ENCODE measurements at places on chromosomes 1 and 21.

DNA sequence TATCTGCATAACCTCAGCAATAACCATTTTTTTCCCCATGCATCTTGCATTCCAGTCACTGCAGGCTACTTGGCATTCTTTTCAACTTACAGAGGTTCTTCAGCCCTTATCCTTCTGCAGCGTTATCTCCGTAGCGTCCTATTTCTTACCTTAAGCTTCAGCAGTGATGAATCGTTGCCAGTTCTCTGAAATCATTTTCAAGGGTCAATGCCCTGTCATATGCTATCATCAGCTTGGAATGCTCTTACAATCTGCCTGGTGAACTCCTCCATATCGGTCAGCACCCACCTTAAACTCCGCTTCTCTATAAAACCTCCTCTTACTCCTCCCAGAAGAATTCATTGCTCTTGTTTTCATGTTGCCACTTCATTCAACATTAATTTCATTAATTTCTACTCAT is 105.1 kb upstream of the DPH5 start:
- no peak for DNase-seq

DNA sequence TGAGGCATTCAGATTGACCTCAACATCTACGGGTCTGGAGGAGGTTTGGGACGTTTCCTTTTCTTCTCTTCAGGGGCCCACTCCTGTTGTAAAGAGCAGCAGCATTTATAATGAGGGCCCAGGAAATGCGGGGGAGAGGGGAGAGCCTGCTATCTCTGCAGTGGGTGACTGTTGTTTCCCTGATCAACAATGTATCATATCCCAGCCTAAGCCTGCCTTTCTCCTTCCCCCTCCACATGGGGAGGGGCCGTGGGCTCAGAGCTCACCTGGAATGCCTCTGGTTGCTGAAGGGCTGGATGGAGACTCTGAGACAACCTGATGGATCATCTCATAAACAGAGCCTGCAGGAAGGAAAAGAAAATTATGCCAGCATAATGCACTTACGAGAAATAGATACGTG is 36.0 kb upstream of the HAO2 start:
- no peak for DNase-seq

- no peak for DNase-seq
Observed at GRCh38 chr1:95578462-95578861, 344.5 kb downstream of the RWDD3 start.

DNA sequence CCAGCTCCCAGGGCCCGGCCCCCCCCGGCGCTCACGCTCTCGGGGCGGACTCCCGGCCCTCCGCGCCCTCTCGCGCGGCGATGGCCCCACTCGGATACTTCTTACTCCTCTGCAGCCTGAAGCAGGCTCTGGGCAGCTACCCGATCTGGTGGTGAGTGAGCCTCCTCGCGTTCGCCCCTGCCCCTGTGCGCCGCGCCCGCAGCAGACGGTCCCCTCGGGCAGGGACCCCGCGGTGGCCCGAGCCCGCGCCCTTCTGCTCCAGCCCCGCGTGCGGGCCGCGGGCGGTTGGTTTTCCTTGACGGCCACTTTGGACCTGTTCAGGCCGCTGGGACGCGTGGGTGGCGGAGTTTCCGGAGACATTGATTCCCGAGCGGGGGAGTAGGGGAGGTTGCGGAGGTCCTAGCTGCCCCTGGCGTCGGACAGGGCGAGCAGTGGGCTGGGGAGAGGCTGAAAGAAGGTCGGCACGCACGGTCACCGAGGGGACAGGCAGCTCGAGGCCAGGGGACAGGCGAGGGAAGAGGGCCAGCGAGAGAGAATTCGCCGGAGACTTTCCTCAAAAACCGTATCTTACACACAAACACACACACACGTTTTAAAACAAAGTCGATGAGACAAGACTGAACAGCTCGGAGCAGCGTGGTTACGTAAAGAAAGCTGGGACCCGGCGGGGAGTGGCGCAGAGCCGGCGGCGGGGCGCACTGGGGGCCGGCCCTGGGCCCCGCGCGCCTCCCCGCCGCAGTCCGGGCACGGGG is 427 bp downstream of the WNT3A start:
- DNase-seq: no peak

DNA sequence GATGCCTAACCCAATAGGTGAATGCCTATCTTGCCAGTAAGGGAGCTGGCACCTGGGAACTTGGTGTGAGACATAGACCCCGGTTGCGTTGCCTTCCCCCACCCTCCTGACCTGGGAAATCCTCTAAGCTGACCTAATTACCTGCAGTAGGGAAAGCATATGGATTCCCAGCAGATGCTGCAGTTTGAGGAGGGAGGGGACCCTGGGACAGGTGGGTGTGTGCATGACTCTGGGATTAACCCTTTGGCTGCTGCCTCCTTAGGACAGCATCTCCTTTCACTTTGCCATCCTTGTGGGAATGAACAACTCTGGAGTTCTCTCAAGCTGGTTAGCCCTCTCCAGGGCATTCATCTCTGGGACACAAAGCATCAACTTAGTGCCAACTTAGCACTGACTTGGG is 16.4 kb upstream of the NFASC start:
- DNase-seq: no peak

DNA sequence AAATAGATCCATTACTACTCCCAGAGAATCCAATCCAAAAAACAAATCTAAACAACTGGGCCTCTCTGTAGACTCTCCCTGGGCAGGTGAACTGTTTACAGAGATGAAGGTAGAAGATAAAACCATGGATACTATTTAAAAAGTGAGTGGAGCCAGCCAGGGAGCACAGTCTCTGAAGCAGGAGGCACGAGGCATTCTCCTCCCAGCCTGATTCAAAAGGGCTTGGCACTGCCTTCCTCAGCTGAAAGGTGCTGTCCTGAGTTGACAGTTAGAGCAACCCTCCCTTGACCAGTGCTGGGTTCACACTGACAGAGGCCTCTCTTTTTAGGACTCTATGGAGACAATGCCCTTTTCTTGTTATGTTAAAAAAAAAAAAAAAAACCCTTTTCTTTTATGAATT is 36.8 kb downstream of the HENMT1 start:
- DNase-seq: no peak
